ENCODE measurements at places on chromosomes 7 and 10.

DNA sequence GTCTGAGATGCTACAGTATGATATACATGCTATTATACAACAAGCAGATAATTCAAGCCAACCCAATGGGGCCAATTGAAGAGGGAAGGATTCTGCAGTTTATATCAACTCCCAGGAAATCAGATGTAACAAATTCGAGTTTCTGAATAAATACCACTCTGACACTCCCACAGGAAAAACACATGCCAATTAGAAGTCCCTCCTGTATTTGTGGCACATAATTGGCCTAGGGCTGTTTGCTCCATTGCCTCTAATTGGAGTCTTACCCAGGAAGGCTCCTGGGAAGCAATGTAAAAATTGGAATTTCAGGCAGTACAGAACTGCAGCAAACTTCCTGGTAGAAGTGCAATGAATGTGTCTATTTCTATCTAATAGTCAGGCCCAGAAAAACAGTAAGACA is 4.7 kb downstream of the PPA1 start:
- DNase-seq = no peak

DNA sequence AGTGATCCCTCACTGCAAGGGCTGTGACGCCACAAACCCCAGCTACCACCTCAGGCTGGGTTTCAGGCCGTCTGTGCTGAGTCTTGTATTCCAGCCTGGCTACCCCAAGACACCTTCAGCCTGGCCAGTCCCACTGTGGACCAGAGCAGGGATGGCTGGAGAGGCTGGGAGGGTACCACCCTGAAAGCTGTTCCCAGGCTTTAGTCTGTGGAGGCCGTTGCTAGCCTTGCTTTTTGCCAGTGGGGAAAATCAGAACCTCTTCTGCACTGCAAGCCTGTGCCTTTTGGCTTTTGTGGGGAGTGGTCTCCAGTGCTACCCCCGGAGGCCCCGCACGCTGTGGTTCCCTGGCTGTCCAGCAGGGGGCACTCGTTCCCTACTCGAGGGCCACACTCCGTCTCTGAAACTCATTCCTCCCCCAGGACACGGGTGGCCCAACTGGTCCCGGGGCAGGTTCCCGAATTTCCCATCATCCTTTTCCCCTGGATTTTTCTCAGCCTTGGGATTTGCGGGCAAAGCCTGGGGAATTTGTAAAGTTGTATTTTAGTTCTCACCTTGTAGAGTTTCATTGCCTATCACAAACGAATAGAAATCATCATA is 128.4 kb upstream of the BTBD16 start:
- peak; percentile 65 for DNase-seq

DNA sequence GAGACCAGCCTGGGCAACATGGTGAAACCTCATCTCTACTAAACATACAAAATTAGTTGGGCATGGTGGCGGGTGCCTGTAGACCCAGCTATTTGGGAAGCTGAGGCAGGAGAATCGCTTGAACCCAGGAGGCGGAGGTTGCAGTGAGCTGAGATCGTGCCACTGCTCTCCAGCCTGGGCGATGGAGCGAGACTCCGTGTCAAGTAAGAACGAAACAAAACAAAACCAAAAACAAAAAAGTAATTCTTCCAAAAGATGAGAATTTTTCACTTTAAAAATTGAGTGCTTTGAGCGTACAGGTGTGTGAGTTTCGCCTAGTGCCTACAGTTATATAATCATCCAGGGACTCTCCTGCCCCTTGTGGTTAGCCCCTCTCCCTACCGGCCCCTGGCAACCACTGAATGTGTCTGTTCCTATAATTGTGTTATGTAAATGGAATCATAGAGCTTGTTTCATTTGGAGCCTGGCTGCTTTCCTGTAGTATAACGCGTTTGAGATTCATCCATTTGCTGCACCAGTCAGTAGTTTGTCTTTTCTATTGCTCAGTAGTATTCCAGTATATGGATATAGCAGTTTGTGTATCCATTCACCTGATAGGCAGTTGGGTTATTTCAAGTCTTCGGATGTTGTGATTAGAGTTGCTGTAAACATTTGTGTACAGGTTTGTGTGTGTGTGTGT is 80.0 kb downstream of the RBM33 start:
- no peak for DNase-seq

GRCh38 chr7:50466815-50467585 is 16.9 kb upstream of the FIGNL1 start:
- no peak for DNase-seq

GRCh38 chr7:102236592-102237287 is 49.9 kb upstream of the SH2B2 start:
- DNase-seq = peak; percentile 67

Measured in left ventricle myocardium superior (tissue), 1 donor.